GM06990 (cell line): ENCODE measurements at places on chromosomes 4 and X.

GRCh38 chr4:15938182-15938581 is 358 bp downstream of the FGFBP1 start:
- DNase-seq, result no peak

- no peak for DNase-seq
Observed at GRCh38 chr4:189981970-189982369, 41.3 kb downstream of the FRG1 start.

- no peak for DNase-seq
Observed at GRCh38 chrX:24410514-24411189, 50.2 kb downstream of the SUPT20HL1 start.

DNA sequence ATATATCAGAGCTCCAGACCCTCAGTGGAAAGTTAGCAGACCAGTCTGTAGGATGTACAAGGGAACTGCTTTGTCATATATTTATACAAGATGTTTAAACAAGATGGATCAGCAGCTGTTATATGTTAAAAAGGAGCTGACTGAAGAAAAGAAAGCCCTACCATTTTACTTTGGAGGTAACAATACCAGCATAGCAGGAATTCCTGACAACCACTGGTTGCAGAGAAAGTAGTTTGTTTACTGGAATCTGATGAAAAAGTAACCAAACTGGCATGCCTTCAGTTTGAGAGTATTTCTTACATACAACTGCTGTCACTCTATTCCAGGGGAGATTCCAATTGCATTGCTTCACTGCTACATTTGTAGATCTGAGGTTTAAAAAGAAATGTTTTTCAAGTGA is 49.5 kb upstream of the GABRQ start:
- DNase-seq, result no peak

- no peak for DNase-seq
Observed at GRCh38 chr4:38334791-38335190, 329.2 kb upstream of the KLF3 start.
